ENCODE measurements at places on chromosomes 16 and 17.

DNA sequence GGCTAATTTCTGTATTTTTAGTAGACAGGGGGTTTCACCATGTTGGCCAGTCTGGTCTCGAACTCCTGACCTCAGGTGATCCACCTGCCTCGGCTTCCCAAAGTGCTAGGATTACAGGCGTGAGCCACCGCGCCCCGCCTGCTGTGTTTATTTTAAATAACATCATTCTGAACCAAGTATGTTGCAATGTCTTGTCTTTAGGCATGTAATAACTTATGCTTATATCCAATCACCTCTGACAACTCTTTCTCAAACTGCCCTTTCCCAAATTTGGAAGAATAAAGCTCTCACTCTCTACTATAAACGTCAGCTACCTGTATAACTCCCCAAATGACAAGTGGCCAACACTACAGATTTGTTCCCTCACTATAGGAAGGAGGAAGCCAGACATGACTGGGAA lies 103.1 kb upstream of the FA2H start:
- no peak for DNase-seq

- DNase-seq: no peak
Observed at GRCh38 chr17:56182081-56182480, 28.8 kb downstream of the ANKFN1 start.

DNA sequence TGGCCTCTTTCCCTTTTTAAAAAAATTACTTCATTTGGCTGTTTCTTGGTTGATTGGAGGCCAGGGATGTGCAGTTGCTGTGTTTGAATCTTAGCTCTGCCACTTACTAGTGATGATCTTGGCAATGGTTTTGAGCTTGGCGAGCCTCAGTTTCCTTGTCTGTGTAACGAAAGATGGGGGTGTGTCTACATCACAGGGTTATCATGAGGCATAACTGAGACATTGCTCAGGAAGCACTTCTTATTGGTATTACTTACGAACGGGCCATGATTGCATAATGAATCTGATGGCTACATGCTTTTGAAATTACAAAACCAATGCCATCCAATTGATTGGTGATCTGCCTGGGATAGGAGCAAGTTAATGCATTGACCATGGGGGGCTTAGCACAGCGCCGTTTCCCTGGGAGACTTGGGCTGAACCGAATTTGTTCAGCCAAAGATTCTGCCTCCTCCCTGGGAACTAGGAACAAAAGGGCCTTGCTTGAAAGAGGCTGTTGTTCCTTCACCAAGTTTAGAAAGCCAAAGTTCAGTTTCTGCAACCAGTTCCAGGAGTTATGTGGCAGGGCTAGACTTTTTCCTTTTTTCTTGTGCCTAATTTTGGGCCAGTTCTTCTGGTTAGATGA lies 21.9 kb downstream of the CMIP start:
- DNase-seq: no peak

- DNase-seq: no peak
Observed at GRCh38 chr17:76297436-76297835, 10.6 kb downstream of the QRICH2 start.

GRCh38 chr17:3893720-3894116 lies 865 bp upstream of the CAMKK1 start:
- no peak for DNase-seq

DNA sequence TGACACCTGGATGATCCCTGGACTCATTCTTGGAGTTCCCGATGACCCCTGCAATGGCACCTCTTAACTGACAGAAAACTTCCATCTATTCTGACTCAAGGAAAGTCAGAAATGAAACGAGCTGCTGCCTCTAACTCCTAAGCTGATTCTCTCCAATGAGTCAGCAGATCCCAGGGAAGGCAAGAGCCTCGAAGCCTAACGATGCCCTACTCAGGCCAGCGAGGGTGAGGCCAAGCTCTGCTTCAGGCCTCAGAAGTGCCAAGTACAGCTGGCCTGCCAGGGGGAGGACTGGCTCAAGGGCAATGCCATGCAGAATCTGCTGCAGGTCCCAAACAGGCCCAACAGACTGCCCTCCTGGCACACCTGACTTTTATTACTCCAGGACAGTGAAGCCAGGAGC lies 36.3 kb downstream of the PLXDC1 start:
- DNase-seq: no peak

GRCh38 chr16:8679151-8679550 lies 4.7 kb downstream of the ABAT start:
- no peak for DNase-seq

DNA sequence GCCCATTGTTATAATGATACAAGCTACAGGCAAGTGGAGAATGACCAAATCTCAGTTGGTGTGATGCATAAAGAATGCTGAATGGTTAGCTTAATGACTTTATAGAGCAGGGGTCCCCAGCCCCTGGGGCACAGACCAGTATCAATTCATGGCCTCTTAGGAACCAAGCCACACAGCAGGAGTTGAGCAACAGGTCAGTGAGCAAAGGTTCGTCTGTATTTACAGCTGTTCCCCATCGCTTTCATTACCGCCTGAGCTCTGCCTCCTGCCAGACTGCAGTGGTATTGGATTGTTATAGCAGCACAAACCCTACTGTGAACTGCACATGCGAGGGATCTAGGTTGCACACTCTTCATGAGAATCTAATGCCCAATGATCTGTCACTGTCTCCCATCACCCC lies 114.0 kb upstream of the ZFHX3 start:
- no peak for DNase-seq

Data from NCI-H460 (cell line).